ENCODE measurements at places on chromosomes 3 and 15. TPM values are rescaled to one million over a fixed set of nuclear protein-coding genes. Genes with fewer than 3 reads are reported as not detected.

The ABI3BP gene
- total RNA-seq = 4.2 TPM

DNA sequence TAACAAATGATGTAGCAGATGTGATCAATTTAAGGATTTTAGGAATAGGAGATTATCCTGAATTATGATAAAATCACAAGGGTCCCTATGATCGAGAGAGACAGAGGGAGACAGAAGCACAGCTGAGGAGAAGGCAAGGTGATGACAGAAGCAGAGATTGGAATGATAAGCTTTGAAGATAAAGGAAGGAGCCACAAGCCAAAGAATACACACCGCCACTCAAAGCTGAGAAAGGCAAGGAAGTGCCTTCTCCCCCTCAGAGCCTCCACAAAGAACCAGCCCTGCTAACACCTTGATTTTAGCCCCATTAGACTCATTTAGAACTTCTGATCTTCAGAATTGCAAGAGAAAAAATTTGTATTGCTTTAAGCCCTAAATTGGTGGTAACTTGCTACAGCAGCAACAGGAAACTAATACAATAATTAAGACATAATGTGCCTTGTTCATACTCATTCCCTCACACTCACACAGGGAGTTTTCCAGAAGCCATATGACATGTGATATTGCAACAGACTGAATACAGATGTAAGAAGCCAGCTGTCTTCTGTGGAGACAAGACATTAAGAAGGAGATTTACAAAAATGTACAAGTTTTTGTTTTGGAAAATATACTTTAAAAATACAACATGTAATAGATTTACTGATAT lies 38.2 kb downstream of the TRANK1 start:
- DNase-seq = peak; percentile 89

The DUOXA1 gene
- not detected for total RNA-seq

The ATP10A gene
- 4.2 TPM for total RNA-seq

The ACAP2 gene
- total RNA-seq = 91.1 TPM

All from fibroblast of villous mesenchyme (primary cell).